ENCODE measurements at places on chromosomes 5 and 9.
A peak's percentile ranks its signal among the peaks of the same experiment; 100 is the strongest.

- no peak for DNase-seq
These were observed 295.4 kb upstream of the DAB2 start for GRCh38 chr5:39720136-39720535.

DNA sequence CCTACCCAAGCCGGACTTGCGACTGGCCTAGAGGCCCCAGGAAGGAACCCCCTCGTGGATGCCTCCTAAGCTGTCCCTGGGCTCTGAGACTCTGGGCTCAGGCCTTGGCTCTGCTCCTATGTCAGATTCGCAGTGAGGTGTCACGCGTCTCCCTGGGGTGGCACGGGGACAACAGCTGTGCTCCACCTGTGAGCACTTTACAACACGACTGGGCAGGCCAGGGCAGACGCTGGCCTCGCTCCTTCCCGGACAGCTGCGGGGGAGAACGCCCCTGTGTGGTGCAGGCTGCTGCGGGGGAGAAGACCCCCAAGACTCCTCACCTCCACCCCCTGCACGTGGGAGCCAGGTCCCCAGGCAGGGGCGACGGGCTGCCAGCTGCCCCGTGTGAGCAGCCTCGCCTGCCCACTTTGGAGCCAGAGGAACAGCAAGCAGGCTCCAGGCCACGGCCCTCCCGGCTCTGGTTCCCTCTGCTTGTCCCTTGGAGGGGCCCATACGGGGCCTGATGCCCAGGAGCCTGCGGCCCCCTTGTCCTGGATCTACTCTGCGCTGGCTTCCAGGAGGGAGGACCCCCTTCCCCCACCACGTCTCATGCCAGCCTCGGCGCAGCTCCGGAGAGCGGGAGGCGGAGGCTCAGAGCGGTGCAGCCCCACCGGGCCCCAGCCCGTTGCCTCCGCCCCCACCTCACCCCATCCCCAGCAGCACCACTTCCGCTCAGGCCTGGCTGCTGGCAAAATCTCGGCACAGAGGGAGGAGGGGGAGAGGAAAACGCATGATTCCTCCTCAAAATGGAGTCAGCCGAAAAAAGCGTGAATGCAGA lies 36.0 kb downstream of the SARDH start:
- DNase-seq: peak; percentile 24

DNA sequence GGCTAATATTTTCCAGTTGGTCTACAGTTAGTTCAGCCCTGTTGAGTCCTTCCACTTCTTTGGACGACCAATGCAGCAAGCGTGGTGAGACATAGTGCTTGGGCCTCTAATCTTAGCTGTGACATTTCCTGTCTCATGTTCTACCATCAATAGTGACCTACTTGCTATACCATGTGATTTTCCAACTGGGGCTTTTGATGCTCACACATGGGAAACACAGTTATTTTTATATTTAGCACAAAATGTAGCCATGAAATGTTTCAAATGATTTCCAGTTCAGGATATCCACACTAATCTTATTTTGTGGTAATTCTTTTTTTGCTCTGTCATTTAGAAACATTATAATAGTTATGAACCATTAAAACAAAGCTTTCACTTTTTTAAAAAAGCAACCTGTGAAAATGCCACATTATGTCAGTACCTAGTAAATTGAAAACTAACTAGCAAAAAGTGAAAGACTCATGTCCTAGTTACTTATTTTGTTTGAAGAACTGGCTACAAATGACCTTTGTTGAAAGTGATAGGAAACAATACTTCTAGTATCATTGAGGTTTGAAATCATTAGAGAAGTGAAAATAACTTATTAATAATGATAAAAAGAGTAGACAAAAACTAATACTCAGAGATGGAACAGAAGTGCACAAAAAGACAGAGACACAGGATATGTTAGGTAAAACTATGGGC lies 18.3 kb downstream of the MARCHF3 start:
- DNase-seq: no peak

GRCh38 chr5:29715167-29715566 lies 1478.3 kb upstream of the CDH6 start:
- no peak for DNase-seq

GRCh38 chr9:21336457-21336856 lies 1.3 kb upstream of the KLHL9 start:
- no peak for DNase-seq

DNA sequence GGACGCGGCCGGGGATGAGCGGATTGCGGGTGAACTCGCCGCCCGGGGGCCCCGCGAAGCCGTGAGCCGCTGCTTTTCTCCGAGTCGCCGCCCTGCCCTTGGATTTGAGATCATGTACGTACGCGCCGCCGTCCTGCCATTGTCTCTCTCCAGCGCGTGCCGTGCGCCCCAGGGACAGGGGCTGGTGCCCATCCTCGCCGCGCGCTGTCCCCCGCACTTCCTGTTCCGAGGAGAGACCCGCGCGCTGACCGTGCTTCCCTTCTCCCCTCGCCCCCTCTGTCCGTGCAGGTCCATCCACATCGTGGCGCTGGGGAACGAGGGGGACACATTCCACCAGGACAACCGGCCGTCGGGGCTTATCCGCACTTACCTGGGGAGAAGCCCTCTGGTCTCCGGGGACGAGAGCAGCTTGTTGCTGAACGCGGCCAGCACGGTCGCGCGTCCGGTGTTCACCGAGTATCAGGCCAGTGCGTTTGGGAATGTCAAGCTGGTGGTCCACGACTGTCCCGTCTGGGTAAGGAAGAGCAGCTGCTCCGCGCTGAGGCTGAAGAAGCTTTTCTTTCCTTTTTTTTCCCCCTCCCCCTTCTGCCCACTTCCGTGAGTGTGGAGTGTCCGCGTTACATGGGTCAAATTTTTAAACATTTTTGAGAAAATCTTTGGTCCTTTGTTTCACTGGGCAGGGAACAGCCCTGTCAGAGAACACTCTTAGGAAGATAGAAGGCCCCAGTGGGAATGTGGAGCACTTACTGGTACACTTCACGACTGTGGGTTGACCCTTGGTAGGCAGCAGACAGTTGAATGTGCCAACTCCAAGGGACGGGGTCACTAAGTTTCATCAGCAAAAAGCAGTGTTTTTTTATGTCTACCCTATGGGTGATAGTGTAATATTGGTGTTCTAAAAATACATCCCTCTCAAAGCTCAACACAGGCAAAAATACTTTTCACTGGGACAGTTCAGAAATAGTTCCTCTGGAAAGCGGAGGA lies 727 bp downstream of the RHOBTB3 start:
- no peak for DNase-seq

DNA sequence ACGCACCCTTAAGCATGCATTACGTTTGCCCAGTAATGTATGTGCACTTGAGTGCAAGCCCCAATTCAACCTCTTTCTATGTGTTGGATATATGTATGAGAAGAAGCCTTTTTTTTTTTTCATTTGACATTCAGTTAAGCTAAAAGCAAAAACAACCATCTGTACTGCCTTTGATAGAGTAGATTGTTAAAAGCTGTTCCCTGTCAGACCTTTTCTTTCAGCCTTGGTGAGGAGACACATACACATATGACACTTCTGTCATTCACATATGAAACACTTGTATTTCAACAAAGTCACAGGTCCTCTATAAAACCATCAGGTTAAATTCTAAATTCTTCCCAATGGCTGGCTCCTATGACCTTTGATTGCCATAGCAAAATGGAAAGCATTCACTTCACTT lies 40.2 kb upstream of the STARD4 start:
- no peak for DNase-seq

GRCh38 chr5:143279698-143280097 lies 123.8 kb downstream of the NR3C1 start:
- no peak for DNase-seq

- DNase-seq: no peak
These were observed 5.5 kb downstream of the ANGPTL2 start for GRCh38 chr9:127116957-127117356.

- no peak for DNase-seq
These were observed 1.5 kb downstream of the NKX2-5 start for GRCh38 chr5:173233347-173234128.

DNA sequence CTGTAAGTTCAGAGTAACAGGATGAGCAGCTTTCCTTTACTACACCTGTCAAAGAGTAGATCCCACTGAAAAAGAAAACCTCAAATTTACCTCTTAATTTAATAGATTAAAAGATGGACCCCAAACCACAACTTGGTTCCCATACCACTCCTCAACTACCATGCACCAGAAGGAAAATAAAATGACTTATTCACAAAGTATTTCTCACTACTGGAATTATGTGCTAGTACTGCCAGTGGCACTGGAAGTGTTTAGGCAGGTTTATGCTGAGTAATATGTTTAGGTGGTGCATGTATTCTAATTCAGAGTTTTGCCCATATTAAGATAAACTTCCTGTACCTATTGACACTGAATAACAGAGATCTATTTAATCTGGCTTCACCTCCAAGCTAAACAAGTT lies 6.6 kb downstream of the PLK2 start:
- no peak for DNase-seq

GRCh38 chr5:116441223-116441622 lies 133.4 kb downstream of the SEMA6A start:
- no peak for DNase-seq

GRCh38 chr9:116555556-116556155 lies 131.4 kb upstream of the TRIM32 start:
- DNase-seq: no peak

DNA sequence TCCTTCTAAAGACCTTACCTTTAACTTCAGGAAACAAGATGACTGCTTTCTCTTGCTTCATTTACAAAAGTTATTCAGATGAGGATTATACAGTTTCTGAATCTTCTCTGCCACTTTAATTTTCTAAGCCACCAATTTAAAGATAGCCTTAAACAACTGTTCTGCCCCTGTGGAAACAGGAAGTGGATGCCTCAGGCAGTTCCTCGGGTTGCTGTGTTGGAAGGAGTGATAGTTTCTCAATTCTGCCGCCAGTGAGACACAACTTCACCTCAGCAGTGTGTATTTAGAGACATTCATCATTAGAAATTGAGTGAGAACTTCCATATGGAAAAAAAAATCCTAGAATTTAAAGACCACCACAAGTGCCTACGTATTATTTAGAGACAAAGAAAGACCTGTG lies 475.1 kb upstream of the WWC1 start:
- no peak for DNase-seq

GRCh38 chr9:116190637-116191396 lies 37.2 kb downstream of the PAPPA start:
- no peak for DNase-seq

GRCh38 chr9:134622896-134623257 lies 18.7 kb upstream of the COL5A1 start:
- no peak for DNase-seq

DNA sequence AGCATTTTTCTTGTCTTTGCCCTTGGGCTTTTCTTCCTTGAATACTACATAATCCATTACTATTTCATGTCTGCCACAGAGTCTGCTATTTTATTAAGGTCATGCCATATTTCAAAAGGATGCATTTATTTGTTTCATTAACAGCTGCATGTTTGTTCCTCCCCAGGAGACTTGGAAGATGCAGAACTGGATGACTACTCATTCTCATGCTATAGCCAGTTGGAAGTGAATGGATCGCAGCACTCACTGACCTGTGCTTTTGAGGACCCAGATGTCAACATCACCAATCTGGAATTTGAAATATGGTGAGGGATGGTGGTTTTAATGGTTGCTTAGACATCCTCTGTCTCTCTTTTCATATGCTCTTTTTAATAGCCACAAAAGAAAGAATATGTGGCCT lies 4.0 kb downstream of the IL7R start:
- no peak for DNase-seq
